ENCODE measurements at places on chromosomes 4 and X.
A peak's percentile ranks its signal among the peaks of the same experiment; 100 is the strongest.

- no peak for DNase-seq
Observed at GRCh38 chr4:666822-667544, 7.1 kb downstream of the ATP5ME start.

DNA sequence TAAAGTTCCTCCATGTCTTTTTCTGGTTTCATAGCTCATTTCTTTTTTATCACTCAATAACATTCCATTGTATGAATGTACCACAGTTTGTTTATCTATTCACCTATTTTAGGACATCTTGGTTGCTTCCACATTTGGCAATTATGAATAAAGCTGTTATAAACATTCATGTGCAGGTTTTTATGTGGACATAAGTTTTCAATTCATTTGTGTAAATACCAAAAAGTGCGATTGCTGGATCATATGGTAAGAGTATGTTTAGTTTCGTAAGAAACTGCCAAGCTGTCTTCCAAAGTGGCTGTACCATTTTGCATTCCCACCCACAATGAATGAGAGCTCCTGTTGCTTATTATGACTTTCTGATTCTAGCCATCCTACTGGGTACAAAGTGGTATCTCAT, 36.3 kb upstream of the ZFX start:
- peak; percentile 23 for DNase-seq

DNA sequence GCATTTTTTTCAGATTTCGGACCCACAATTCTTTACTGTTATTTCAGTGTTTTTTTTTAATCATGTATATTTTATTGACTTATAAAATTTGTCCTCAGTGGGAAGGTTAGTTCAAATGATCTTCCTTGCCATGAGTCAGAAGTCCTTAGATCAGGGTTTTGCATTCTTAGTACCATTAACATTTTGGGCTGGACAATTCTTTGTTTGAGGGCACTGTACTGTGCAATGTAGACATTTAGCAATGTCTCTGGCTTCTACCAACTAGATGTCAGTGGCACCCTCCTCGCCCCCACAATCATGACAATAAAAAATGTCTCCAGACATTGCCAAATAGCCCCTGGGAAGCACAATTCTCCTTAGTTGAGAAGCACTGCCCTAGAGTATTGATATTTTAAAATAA, 176.6 kb downstream of the VEGFC start:
- DNase-seq = no peak

- no peak for DNase-seq
Observed at GRCh38 chr4:113971706-113972360, 7.6 kb downstream of the ARSJ start.

- no peak for DNase-seq
Observed at GRCh38 chrX:33726281-33727160, 405.6 kb downstream of the FAM47A start.

DNA sequence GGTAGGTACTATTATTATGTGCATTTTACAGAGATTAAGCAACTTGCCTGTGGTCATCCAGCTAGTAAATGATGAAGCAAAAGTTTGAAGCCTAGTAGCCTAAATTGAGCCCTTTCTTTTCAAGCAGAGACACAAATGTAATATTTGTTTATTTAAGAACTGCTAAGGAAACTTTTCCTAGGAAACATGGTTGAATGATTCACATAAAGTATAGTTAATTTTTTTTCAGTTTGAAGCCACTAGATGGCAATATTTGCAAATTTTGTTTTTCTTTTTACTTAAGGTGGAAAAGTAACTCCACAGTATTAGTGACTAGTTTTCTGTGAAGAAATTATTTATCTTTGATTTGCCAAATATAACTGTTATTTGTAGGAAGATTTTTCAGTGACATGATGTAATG, 52.8 kb upstream of the ANKRD17 start:
- no peak for DNase-seq

- peak; percentile 59 for DNase-seq
Observed at GRCh38 chr4:100095729-100096595, 94.3 kb downstream of the DDIT4L start.

- DNase-seq = no peak
Observed at GRCh38 chr4:98664959-98665358, 6.5 kb upstream of the TSPAN5 start.

GRCh38 chrX:82813671-82814078, 694.4 kb upstream of the POU3F4 start:
- DNase-seq = peak; percentile 81

- no peak for DNase-seq
Observed at GRCh38 chr4:17662694-17663093, 48.3 kb downstream of the MED28 start.

GRCh38 chrX:149948016-149948415, 9.7 kb upstream of the EOLA2 start:
- DNase-seq = no peak

- peak; percentile 88 for DNase-seq
Observed at GRCh38 chr4:113435893-113436292, 325.6 kb downstream of the CAMK2D start.

DNA sequence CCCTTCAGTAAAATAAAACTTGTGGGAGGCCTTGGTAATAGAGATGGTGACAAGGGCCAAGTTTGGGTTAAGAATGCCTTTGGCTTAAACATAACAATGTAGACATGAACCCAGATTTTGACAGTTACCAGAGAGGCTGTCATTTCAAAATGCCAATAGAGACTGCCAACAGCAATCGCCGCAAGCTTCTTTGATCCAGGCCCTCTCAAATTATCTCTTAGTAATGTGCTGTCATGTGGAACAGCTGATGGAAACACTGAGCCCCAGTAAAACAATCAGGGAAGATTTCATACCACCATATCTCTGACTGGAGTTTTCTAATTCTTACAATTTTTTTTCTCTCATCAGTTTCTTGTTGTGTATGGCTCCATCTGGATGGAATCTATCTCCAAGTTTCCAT, 80.5 kb downstream of the ZNF330 start:
- no peak for DNase-seq

DNA sequence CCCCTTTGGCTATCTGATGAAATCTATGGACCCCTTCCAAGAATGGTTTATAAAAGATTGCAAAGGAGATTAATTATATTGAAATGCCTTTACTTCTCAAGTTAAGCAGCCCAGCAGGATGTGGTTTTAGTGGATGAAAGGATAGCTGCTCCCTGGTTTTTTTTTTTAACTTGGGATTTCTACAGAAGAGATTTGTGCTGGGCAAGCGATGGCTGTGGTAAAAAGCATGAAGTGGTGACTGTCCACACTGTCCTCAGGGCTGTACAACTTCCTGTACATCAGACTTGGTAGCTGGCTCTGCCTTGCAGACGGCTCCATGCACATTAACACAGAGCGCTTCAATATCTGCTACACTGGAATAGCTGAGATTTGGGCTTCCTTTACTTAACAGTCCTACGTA, 321.7 kb downstream of the DHX15 start:
- DNase-seq = no peak

DNA sequence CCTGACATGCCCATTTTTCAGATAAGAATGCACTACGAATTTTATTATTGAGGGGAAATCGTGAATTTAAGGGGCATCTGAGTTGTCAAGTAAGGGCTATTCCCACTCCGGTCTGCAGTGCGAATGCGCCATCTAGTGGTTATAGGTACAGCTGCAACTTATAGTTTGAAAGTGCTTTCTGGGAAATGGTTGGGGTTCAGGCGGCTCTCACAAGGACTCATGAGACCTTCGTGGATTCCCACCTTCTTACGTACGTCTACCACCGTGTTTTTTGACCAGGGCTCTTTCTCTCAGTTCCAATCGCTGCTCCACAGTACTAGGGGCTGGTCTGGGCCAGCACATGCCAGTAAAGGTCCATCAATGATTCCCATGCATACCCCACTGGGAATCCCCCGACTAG, 12.3 kb downstream of the MSL3 start:
- peak; percentile 47 for DNase-seq

DNA sequence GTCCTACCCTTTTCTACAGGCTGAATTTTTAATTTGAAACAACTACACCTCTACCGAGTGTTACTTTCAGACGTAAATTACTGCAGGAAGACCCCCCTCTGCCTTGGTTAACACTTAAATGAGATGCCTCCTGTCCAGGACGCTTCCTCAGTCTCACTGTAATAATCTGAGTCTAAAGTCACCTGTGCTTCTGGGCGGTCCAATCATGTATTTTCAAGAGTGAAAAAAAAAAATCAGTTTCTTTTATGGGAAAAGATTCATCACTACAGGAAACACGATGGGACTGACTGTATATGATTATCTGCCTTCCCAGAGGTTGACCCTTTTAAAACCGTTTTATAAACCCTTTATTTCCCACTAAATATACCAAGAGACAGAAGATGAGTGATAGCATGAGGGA, 776 bp downstream of the RBM47 start:
- DNase-seq = no peak

DNA sequence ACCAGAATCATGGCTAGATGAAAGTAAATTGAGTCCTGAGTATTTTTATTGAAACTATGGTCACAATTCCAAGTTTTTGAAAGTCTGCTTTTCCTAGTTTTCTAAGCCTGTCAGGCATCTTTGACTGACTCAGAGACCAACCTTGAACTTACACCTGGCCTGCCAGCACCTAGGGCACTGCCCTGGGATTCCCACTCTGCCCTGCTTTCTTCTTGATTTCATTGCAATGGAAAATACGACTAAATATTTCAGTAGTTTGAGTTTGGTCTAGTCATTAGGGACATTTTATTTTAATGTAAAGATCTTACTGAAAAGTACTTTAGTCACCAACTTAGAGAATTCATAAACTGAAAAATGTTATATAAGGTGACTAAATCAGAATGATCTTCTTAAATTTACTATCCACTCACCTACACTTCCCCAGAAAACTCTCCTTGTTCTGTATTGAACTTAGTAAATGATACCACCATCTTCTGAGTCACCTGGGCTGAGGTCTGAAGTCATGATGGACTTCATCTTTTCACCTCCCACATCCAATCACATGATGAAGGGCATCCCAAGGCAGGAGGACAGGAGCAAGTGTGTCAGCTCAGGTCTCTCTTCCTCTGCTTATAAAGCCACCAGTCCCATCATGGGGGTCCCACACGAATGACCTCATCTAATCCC, 11.6 kb upstream of the PYURF start:
- no peak for DNase-seq

DNA sequence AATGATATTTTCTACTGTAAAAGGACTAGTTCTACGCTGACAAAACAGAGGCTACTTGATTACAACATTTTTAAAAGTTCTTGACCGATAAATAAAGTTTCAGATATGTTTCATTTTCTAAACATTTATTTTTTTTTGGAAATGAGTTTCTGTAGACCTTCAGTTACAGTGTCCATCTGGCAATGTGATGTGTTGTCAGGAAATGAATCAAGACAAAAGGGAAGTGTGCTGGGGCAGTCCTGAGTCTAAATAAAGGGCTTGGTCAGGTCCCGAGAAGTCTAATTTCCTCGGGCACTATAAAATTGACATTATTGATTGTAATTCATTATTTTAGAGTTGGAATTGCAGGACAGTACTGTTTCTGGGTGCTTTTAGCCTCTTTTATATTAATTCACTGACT, 57.0 kb upstream of the FTHL17 start:
- no peak for DNase-seq

DNA sequence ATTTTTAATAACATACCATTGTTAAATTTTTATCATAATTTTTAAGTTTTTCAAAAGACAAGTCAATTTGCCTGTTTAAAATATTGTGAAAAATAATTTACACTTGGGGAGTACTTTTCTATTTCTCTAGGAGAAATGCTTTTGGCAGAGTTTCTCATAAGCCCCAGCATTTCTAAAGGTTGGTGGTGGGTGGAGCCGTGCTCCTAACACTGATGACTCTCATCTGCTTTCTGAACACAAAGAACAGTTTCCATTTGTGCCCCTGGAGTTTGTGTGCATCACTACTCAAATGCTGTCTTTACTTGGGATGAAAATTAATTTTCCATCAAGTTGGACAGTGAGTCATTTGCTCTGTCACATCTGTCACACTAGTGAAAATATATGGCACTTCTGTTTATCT, 57.6 kb downstream of the TNIP2 start:
- no peak for DNase-seq

DNA sequence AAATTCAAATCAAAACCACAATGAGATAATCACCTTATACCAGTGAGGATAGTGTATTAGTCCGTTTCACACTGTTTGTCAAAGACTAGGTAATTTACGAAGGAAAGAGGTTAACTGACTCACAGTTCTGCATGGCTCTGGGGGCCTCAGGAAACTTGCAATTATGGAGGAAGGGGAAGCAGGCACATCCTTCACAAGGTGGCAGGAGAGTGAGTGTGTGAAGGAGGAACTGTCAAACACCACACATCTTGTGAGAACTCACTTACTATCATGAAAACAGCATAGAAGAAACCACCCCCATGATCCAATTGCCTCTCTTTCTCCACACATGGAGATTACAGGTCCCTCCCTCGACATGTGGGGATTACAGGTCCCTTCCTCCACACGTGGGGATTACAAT, 54.7 kb upstream of the TRPC5 start:
- DNase-seq = no peak

DNA sequence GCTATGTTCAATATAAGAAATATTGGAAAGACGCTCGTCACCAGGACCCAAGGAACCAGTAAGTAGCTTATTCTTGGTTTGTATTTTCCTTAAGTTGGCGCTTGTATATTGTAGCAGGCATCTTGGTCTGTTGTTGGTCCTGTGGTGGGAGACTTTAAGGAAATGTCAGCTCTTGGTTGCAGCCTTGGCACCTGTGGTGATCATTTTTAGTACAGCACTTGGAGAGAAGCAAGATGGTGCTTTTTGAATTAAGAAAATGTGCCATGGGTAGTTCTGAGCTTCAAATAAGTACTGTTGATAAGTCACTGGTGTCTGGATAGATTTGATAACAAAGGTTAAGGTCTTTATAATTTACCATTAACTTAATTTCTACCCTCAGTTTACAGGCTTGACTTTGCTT, 1.1 kb downstream of the RPS3A start:
- DNase-seq = no peak

DNA sequence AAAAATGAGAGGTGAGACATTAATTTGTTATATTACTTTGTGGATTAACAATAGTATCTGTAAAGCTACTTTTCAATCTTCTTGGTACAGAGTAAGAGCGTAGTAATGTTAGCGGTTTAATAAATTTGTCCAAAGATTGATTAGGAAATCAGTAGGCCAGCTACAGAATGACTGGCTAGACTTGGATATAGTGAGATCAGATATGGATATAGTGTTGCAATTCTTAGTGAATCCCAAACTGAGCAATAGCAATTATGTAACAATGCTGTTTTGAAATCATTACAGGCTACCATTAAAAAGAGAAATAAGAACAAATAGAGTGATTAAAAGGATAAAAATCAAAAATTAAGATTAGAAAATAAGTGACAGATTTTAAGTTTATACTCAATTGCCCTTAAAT, 847 bp upstream of the UGT2A2 start:
- DNase-seq = no peak
